ENCODE measurements at places on chromosomes 5 and 9.

DNA sequence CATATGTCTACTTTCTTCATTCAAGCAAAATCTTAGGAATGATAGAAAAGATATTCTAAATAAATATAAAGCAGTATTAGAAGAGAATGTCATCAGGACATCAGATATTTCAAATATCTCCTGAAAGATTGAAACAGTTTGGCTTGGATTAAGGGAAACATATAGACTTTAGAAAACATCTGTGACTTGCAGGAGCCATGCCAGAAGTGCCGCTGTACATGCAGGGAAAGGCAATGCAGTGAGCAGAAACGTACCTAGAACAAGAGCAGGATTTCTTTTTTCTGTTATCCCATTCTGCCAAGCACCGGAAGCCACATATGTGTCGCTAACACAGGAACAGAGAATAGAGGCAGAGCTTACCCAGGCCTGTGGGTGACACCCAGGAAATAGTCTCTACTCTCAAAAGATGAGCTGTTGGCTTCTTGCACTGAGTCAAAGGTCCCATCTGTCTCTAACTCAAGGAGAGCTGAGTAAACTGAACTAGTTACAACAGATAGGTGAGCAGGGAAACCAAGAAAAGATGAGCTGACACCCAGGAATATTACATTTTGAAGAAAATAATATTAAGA lies 5.8 kb downstream of the ADAMTS19 start:
- DNase-seq = no peak

DNA sequence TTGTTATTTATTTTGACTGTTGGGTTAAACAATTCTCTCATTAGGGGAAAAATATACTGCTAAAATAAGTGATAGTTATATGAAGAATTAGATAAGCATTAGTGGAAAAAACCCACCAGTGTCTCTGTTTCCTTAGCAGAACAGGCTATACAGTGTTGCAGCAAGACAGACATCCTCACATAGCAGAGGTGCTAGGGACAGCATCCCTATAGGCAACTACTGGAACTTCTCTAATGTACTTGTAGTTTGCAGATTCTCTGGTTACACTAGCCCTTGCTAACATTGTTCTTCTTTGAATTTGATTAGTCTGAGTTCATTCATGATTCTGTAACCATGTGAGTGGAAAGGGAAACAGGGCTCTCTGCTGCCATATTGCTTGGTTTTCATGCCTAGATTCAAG lies 661.8 kb upstream of the RGMB start:
- DNase-seq = no peak

DNA sequence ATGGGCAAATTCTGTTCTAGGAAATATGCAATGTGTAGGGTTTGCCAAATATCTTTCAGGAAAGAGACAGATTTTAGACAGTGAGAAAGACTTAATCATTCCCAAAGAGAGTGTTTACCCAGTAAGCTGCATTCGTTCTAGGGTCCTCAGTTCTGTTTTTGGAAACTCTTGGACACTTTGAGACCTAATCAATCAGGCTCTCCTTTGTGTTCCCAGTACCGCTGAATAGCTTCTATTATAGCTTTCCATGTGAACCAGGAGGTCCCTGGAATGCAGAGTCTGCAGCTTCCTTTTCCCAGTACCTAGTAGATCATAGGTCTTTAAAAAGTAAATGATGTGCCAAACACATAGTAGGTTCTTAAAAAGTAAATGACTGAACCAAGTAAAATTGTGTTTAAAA lies 11.4 kb upstream of the SPINK1 start:
- no peak for DNase-seq

DNA sequence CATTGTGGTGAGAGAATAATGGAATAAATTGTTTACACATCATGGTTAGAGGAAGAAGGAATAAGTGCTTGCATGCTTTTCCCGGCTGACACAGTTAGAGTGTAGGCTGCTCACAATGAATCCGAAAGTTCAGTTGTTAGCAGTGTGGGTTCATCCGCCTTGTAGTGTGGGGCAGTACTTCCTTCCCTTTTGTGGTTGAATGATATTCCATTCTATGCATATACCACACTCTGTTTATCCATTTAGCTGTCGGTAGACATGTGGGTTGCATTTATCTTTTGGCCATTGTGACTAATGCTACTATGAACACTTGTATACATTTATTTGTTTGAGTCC lies 84.0 kb downstream of the COL5A1 start:
- no peak for DNase-seq

DNA sequence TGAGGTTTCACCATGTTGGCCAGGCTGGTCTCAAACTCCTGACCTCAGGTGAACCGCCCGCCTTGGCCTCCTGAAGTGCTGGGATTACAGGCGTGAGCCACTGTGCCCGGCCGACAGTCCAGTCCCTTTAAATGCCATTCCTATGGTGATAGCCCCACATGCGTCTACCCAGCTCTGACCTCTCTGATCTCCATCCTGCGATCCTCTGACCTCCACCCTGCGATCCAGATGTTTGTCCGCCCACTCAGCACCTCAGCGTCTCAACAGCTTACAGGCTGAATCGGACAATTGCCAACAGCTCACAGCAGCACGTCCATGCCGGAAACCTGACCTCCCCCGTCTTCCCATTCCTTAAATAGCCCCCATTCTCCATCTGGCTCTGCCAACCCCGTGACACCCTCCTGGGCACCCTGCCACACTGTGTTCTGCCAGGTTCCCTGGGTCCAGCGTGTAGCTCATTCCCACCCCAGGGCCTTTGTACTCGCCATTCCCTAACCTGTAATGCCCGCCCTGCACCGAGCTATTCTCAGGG lies 44.0 kb upstream of the RNU6ATAC start:
- no peak for DNase-seq

All from kidney epithelial cell (primary cell).